GM23248 (cell line): ENCODE measurements at places on chromosomes 3 and 15. TPM values are rescaled to one million over a fixed set of nuclear protein-coding genes. Genes with fewer than 3 reads are reported as not detected.

Gene GUCA1C
- not detected in 2 replicates for total RNA-seq

Gene HHLA2
- not detected in 2 replicates for total RNA-seq

Gene CACNA2D2
- total RNA-seq: not detected in 2 replicates

- no peak overlapping the region for H3K4me3 ChIP-seq
- peaks cover 48% of the 10 kb centered on the region for H3K4me1 ChIP-seq
- H3K27ac ChIP-seq: peak overlapping the region; percentile 33
- no peaks in the 10 kb centered on the region for H3K27me3 ChIP-seq
- DNase-seq: peak; percentile 73
- no peaks in the 10 kb centered on the region for H3K36me3 ChIP-seq
Measured at GRCh38 chr15:38041576-38041975, 107.1 kb downstream of the TMCO5A start.

- H3K27ac ChIP-seq: no peak overlapping the region
- H3K36me3 ChIP-seq: no peaks in the 10 kb centered on the region
- peak overlapping the region; percentile 55; the same call in 1 of the 2 replicates for H3K4me3 ChIP-seq
- peak; percentile 61 for DNase-seq
Measured at GRCh38 chr15:93087825-93088199, 1.2 kb downstream of the RGMA start.

DNA sequence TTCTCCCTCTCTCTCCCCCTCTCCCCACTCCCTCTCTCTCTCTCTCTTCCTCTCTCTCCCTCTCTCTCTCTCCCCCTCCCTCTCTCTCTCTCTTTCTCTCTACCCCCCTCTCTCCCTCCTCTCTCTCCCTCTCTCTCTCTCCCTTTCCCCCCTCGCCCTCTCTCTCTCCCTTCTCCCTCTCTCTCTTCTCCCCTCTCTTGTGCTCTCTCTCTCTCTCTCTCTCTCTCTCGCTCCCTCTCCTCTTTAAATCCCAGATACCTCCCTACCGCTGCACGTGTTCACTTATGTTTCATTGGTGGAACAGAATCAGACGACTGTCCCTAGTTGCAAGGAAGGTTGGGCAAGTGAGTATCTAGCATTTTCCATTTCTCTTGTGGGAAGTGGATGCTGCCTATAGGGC, 166.5 kb downstream of the EBLN2 start:
- peaks cover 28% of the 10 kb centered on the region for H3K4me1 ChIP-seq
- H3K27ac ChIP-seq: peak overlapping the region; percentile 82
- H3K27me3 ChIP-seq: no peaks in the 10 kb centered on the region

DNA sequence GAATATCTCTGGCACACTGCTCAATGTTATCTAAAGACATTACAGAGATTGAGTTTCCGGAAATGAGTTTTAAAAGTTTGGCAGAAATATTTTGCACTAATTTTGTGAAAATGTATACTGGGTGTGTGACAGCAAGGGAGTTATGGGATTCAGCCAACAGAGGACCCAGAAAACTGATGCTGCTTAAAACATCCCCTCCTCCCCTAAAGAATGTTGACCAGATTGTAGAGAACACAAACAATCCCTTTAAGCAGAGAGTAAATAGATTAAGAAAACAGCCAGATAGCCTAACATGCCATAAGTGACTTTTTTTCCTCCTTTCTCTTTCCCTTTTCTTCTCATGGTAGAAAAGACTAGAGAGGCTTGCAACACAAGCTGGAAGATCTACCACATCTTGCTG, 928.0 kb upstream of the ALCAM start:
- no peaks in the 10 kb centered on the region for H3K27me3 ChIP-seq
- peaks cover 14% of the 10 kb centered on the region; the same call in 1 of the 2 replicates for H3K4me1 ChIP-seq
- H3K27ac ChIP-seq: no peak overlapping the region
- H3K4me3 ChIP-seq: no peak overlapping the region
- no peaks in the 10 kb centered on the region for H3K36me3 ChIP-seq

- peak; percentile 80 for DNase-seq
- H3K27me3 ChIP-seq: peaks cover 8% of the 10 kb centered on the region; the same call in 1 of the 2 replicates
- H3K4me3 ChIP-seq: no peak overlapping the region
Measured at GRCh38 chr3:184466413-184466960, 86.6 kb downstream of the CHRD start.

- H3K36me3 ChIP-seq: no peaks in the 10 kb centered on the region
- H3K27ac ChIP-seq: peak overlapping the region; percentile 16; the same call in 1 of the 2 replicates
- H3K4me3 ChIP-seq: peak overlapping the region; percentile 31
Measured at GRCh38 chr3:106326941-106327695, 458.3 kb upstream of the CBLB start.

DNA sequence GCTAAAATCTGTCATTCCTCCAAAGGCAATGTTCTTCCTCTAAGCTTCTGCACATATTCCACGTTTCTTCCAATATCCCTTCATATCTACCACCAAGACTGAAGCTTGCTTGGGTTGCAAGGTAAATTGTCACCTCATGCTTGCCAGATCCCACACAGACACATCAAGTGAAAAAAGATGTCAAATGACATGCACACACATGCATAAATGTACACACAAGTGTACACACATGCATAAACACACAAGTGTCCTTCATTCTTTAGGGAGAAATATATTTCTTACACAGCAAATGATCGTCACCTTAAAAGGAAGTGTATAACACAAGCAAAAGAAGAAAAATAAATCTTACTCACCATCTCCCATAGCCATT, 59.4 kb downstream of the CLASP2 start:
- H3K27me3 ChIP-seq: no peaks in the 10 kb centered on the region
- peak overlapping the region; percentile 62 for H3K27ac ChIP-seq
- H3K4me3 ChIP-seq: peak overlapping the region; percentile 69
